CD4-positive, alpha-beta T cell treated with Interleukin-4 for 4 hours (primary cell): ENCODE measurements at places on chromosomes 6 and 20.

- DNase-seq: no peak
These were observed 86.8 kb downstream of the ZFP64 start for GRCh38 chr20:52104546-52105441.

DNA sequence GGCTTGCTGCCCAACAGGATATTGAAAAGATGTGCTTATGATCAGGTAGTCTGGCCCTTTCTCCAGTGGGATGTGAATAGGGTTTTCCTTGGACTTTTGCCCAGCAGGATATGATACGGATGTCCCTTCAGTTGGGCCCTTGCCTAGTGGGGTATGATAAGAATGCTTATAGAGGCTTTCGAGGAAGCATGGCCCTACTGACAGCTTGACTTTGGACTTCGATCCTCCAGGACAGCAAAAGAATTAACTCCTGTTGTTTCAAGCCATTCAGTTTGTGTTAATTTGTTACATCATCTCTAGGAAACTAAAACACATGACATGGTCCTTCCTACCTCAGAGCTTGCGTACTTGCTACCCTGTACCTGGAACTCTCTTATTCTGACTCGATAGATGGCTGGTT, 9.7 kb upstream of the ZNF334 start:
- DNase-seq: no peak

DNA sequence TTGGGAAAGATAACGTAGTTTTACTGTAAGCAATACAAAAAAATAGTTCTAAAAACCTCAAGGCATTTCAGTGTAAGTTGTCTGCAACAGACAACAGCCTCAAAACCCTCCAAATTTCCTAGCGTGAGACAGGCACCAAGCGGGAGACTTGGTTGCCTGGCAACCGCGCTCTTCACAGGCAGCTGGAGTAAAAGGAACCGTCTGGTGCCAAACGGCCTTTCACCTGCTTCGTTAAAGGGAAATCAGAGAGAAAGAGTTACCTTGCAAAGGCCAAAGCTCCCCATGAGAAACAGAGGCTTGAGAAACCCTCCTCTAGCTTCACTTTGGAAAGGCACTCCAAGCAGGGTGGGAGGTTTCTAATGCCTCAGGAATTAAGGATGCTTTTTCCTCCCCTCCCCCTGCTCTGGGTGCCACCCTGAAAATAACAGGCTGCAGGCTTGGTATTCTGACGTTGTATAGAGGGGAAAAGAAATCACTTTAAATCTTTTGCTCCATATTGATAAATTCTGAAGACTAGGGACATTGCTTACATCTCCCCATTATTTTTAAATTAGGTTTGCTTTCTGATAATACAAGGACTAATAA, 129.7 kb upstream of the UFL1 start:
- DNase-seq: no peak

DNA sequence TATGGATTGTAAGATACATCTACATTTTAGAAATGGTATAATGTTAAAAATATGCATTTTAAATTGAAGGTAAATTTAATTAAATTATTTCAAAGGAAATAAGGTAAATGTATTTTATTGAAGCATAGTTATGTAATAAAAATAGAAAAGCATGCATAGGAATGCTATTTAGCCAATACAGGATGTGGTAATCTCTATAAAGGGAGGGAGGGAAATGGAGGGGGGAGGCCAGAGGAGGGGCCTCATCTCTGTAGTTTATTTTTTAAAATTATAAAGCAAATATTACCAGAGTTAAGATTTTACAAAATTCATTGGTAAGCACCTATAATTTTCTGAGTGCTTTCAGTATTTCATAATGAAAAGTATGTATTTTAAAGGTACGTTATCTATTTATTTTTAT, 27.2 kb downstream of the SLC16A10 start:
- DNase-seq: no peak

DNA sequence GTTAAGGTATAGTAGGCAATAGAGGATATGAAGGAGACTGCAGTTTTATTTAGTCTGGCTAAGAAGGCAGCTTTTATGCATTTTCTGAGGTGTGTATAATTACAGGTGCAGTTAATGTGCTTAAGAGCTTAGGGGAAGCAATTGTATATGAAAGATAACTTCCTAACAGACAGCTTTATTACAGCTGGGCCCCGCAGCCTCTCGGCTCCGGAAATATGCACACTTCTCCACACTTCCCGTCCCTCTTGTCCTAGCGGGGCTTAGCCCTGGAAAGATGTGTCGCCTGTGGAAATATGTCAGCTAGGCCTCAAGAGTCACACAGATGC, 178.4 kb upstream of the ARID1B start:
- no peak for DNase-seq

DNA sequence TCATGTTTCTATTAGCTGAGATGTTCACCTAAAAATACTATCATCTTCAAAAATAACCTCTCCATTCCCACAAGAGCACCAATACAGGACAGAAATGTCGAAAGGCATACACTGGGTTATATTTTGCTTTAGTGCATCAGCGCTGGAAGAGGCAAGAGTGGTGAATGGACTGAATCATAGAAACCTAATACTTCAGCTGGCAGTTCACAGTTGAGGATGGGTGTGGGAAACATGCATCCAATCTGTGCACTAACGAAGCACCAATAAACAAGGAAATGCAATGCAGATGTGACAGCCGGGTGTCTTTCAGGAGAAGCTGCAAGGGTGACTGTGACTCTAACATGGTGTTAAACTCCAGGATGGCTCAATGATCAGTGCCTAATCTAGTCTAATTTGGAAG, 365.8 kb downstream of the ESR1 start:
- no peak for DNase-seq

GRCh38 chr6:167696296-167696695, 130.4 kb upstream of the AFDN start:
- DNase-seq: no peak

DNA sequence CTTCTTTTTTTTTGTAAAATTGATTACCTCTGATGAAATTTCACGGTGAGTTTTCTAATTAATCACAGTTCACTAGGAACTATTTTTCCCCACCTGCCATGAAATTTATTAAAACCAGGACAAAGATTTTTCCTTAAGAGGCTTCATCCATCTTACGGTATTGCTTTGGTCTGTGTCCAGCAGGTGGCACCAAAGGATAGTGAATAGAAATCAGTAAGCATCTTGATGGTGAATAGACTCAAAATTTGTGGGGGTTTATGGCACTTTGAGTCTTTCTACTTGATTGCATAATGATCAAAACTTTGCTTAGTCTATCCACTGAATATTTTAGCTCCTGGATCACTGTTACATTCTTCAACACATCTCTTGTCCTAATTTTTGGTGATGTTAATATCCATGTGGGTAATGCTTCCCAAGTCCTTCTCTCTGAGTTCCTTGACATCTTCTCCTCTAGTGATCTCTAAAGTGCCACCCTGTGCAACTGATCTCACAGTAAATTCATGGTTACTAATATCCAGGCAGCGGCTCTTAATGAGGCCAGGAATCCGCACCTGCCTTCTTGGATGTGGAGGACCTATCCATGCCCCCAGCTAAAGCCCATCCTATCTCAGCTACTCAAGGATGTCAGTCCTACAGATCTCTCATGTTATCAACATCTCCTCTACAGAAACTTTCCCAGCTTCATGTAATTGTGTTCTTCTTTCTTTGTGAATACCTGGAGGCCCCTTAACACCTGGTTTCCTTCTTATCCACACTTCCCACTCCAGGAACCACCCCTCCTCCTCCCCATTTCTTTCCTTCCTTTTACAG, 54.5 kb downstream of the STMND1 start:
- peak; percentile 71 for DNase-seq

DNA sequence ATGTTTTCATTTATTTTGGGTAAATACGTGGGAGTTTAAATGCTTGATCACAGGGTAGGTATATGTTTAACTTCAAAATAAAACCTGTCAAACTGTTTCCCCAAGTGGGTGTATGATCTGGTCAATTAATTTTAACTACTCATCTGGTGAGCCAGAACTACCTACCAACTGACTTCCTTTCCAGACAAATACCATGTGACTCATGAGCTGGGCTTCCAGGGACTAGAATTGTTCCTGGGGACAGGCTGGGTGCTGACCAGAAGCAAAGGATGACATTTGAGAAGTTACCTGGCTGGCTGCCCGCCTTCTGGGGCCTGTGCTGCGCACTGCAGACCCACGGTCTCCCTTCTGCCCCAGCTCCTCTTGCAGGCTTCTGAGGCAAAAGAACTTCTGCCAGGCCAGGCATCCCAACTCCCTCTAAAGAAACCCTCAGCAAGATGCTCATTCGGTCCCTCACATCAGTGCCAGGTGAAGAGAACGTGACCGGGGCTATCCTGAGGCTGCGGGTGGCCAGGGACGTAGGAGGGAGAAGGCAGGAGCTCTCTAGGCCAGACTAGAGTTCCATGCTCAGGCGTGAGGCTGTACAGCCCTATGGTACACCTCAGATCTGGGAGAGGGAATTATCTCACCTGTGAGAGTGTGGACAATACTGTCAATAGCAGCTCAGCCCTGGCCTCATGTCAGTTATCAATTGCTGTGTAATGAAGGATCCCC, 103.6 kb downstream of the JPH2 start:
- DNase-seq: no peak

- DNase-seq: no peak
These were observed 5.3 kb downstream of the WFDC5 start for GRCh38 chr20:45109634-45110033.

DNA sequence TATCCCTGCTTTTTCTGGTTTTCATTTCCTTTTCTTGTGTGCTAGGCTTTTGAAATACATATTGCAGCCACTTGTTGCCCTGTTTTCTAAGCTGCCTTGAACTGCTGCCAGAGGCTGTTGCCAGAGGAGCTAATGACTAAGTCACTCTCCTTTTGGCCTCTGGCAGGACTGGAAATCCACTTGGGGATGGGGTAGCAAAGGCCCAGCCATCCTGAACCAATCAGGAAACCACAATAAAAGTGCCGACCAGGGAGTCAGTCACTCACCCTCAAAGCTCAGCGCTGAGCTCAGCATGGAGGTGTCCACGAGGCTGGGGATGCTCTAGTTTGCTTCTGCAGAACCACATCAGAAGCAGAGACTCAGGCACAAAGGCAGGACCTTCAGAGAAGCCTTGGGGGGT, 813.0 kb downstream of the DHX35 start:
- no peak for DNase-seq

DNA sequence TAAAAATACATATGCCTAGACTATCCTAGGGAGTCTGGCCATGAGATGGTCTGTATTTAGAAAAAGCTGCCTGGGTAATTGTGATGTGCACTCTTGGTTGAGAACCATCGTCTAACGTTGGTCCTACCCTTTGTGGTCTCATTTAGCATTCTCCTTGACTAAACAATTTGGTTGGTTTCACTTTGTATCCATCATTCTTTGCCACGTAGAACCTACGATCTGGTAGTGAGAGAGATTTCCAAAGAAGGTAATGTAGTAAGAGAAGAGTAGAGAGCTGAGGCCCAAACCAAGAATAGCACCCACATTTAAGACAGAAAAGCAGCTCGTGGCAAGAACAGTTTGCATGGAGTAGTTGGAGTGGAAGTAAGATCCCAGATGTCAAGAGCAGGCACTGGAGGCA, 219.8 kb downstream of the TMEM200A start:
- no peak for DNase-seq

- DNase-seq: no peak
These were observed 59.7 kb downstream of the PLCB4 start for GRCh38 chr20:9128568-9128967.

GRCh38 chr6:107816818-107817217, 7.3 kb downstream of the SCML4 start:
- no peak for DNase-seq

GRCh38 chr6:81373414-81373813, 379.1 kb downstream of the TENT5A start:
- no peak for DNase-seq

DNA sequence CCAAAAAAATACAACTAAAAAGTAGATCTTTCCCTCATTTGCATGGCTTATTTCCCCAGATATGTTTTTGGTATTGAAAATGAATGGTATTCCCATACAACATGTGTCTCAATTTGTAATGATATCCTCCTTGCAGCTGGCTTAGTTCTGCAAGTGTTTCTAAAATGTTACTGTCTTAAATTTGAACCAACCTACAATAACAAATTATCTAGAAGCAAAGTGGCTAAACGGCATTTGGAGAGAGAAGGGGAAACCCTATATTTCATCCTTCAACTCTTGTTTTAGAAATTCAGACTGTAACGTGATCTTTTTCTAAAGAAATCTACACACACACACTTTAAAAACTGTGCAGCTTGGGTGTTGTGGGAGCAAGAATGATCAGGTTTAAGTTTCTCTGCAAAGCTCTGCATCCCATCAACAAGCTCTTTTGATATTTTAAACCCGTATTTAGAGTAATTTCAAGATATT, 153.0 kb downstream of the SOBP start:
- no peak for DNase-seq

- DNase-seq: peak; percentile 2
These were observed 20.3 kb upstream of the SLA2 start for GRCh38 chr20:36666181-36666740.

- DNase-seq: no peak
These were observed 41.2 kb downstream of the TBC1D7 start for GRCh38 chr6:13287104-13287503.

DNA sequence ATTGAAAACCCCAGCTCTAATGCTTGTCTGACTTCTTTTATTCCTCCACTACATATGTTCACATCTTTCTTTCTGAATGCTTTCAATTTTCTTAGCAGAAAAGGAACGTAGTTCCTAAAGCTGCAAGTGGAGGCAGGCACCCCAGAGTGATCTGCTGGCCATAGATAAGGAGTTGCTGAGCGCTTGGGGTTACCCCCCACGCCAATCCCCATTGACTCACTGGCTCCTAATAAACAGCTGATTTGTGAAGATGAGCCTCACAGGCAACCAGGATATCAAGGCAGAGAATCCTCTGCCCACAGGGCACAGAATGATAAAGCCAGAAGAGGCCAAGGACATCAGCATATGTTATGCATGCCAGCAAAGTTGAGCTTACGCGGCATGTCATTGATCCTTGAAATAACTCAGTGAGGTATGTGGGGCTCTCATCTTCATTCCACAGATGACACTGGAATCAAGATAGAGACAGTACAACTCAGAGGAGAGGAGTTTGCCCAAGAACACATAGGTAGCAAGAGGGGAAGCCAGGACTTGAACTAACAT, 129.1 kb upstream of the PTPRT start:
- DNase-seq: no peak

DNA sequence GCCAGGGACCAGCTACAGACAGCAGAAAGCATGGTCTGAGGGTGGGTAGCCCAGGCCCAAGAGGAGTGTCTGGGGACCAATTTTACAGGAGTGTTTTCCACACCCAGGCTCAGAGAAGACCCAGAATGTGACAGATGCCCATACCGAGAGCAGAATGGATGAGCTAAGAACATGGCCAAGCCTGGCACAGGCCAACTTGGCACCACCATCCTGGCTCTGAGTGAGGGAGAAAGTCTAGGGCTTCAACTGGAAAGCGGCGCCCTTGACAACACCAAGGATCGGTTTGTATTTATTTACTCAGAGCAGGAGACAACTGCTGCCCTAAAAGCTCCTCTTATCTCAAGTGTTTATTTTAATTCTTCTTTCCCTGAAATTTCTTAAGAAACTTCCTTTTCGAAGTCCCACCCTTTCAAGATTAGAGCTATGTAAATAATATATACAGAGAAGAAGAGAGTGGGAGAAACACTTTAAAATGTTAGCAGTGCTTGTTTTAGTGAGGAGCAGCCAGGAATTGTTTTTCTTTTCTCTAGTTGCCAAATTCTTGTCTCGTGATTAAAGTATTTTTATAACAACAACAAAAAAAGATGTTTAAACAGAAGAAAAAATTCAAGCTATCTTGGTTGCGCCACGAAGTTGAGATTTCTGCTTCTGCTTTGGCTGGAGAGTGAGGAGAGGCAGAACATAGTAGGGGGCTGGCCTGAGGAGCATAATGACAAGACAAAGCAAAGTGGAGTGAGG, 16.2 kb downstream of the TNXB start:
- DNase-seq: no peak

GRCh38 chr6:137647762-137648447, 153.7 kb upstream of the OLIG3 start:
- DNase-seq: no peak
